ENCODE measurements at places on chromosomes 16 and 17.

GRCh38 chr16:87877942-87878507, 8.7 kb upstream of the SLC7A5 start:
- no peak for DNase-seq

DNA sequence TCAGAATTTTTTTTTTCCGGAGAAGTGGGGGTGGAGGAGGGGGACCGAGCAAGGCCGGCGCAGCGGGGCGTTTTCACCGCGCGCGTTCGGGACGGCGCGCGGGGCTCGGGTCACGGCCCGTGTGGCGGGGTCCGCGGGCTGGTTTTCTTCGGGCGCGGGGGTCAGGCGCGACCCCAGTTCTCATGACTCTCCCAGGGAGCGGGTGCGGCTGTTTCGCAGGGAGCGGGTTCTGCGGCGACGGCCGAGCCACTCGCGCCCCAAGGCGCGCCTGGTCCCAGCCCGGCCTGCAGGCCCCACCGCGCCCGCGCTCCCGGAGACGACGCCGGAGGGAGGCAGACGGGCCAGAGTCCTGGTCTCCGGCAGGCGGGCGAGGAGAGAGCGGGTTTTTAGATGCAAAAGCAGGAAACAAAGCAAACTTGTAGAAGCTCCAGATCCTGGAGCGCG, 1.0 kb downstream of the BAHCC1 start:
- DNase-seq = no peak

DNA sequence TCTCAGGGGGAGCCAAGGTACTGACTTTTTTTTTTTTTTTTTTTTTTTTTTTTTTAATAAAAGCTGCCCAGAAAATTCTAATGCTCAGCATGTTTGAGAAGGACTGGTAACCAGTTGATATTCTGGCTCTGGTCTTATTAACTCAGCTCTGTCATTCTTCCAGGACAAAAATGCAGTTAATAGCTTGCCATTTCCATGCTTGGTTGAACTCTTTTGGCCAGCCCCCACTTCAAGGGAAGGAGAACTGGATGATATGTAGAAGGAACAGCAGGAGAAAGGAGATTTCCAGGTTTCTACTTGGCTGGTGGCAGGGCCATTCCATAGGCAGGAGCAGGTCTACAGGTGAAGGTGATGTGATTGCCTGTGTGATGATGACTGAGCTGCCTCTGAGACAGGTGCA, 59.2 kb upstream of the TANC2 start:
- no peak for DNase-seq

DNA sequence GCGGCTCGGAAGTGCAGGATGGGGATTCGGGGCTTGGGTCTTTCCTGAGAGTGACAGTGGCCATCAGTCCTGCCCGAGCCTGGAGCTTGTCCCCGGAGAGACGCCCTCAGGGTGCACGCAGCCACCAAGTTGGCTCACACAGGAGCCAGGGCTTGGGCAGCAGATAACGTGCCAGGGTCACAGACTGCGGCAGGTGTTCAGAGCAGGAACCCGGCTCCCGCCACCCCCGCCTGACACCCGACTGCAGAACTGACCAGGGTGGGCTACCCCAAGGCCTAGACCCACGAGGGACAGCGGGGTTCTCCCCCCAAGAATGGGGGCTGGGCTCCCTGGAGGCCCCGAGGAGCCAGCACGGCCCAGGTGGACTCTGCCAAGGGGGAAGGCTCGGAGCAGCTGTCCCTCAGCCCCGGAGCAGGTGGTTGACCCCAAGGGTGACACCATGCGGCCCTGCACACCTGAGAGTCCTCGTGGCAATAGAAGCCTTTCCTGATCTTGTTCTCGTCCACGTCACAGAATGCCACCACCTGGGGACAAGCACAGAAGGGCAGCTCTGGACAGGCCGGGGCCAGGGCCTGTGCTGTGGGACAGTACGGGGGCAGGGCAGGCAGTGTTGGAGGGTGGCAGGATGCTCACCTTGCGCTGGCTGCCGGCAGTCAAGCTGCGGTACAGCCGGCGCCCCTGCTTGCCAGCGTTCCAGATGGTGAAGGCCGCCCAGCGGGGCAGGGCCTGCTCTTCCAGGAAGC, 117.1 kb upstream of the ZNF750 start:
- no peak for DNase-seq

- DNase-seq = peak; percentile 82
These were observed 5.2 kb downstream of the CCR7 start for GRCh38 chr17:40559954-40560591.

Data from GM06990 (cell line).